ENCODE measurements at places on chromosomes 2 and 18. TPM values are rescaled to one million over a fixed set of nuclear protein-coding genes. Genes with fewer than 3 reads are reported as not detected.

GRCh38 chr2:160942476-160943142 lies 217.6 kb upstream of the TANK start:
- no peak for DNase-seq

DNA sequence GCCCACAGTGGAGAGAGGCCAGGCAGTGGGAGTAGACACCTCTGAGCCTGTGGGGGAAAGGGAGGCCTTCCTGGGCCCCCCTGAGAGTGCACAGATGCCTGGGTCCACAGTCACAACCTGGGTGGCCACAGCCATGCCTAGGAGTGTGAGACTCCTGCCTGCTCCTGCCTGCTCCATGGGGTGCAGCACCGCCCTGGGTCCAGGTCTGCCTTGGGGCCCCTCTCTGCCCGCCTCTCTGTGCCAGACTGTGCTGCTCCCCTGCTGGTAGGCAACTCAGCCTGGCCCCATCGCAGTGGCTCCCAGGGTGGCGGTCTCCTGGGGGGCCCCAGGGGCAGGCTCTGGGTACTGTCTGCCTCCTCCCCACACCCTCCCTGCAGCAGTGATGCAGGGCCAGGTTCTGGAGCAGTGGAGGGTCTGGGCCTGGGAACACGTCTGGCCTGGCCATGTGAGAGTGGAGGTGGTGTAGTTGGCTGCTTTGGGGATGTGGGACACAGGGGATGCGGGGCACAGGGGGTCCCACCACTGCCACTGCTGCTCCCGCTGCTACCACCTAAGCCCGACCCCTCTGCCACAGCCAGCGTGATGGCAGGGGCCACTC lies 60.1 kb upstream of the DLX2 start:
- no peak for DNase-seq

GRCh38 chr2:197850882-197851450 lies 46.6 kb downstream of the PLCL1 start:
- no peak for DNase-seq

DNA sequence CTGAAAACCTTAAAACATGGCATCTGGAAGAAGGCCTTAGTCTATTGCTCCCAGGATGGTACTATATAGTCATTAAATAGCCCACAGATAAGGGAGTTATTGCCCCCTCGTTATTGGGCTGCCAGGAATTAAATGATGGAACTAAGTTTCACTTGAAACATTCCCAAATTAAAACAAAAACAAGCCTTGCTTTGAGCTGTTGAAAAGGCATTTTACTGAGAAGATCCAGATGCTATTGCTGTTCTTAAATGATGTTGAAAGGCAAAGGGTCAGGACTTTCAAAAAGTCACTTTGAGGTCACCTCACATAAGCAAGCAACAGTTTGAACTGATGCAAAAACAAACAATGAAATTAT lies 2.0 kb upstream of the AMMECR1L start:
- DNase-seq = no peak

- no peak for DNase-seq
Observed at GRCh38 chr2:233041722-233042323, 9.4 kb downstream of the NEU2 start.

DNA sequence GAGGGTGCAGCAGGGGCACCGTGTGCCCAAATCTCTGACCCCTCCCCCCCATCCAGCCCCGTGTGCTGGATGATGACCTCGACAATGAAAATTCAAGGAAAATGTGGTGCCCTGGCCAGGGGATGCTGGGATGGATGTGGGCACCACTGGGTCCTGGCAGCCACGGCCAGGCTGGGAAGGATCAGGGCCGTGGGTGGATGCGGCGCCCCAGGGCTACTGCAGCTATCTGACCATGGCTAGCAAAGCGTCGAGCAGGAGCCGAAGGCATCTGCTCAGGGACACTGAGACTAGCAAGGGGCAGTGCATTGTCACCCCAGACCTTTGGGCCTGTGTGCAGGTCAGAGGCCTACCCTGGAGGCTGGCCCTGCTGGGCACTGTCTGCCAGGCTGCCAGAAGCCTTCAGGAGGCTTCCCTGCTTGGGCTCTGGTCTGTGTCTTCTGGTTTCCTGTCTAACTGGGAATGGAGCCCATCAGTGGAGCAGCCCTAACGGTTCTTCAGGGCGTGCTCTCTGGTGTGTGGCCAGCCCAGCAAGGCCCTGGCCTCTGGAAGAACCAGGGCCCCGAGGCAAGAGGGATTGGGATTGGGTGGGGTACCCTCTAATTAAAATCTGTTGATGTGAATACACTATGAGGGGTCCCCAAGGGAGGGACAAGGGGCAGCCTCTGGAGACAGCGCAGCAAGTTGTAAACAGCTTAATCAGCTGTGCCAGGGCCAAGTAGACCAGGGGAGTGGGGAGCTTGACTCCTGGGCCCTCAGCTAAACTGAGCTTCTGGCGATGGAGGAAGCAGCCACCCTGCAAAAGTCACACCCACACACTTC lies 98.0 kb downstream of the STPG4 start:
- no peak for DNase-seq

DNA sequence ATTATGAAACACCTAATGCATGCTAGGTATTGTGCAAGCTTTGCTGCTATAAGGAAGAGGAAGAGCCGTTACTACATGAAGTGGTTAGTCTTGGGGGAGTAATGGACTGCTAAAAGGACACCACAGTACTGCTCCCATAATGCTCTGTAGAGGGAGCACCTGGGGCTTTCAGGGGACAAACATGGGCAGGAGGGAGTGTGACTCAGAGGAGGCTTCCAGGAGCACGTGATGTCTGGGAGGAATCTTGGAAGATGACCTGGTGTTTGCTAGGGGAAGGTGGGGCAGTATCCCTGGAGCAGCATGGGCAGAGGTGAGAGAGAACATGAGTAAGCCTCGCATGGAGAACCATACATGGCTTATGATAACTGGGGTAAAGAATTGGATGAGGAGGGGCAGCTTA lies 18.8 kb downstream of the MAPK4 start:
- DNase-seq = no peak

DNA sequence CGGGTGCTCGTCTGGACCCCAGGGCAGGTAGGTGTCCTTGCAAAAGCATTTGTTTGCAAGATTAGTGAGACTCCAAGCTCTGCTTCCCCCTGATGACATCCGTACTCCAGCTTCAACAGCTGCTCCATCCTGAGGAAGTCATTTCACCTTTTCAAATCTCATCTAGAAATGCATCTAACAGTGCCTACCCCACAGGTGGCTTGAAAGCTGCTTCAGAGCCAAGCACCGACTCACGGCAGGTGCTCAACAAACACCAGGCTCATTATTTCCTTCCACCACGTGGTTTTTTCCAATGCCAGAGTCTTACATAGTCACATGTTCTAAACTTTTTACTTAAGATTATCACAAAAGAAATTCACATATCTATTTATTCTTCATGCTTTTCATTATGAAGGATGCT lies 31.9 kb downstream of the CNGA3 start:
- no peak for DNase-seq

- no peak for DNase-seq
Observed at GRCh38 chr2:9140645-9141044, 66.0 kb upstream of the ASAP2 start.

- DNase-seq = no peak
Observed at GRCh38 chr2:208268156-208268952, 2.3 kb downstream of the PIKFYVE start.

GRCh38 chr2:185628985-185629384 lies 109.6 kb upstream of the FSIP2 start:
- DNase-seq = no peak

- no peak for DNase-seq
Observed at GRCh38 chr2:40276076-40276475, 175.8 kb downstream of the SLC8A1 start.

DNA sequence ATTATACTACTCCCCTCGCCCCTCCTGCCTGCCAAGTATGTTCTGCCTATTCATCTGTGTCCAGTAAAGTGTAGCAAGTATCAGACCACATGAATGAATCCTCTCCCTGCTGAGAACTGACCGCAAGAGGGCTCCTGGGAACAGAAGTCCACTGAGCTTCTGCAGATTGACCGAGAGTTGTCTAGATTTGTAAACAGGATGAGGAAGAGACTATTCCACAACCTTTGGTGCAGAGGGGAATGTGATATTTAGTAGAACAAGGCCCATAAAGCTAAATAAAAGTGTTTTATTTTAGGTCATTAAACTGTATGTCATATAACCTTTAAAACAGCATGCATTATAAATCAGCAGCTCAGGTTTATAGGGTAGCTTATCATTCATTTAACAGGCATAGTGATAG lies 377.0 kb downstream of the DCC start:
- DNase-seq = no peak

- DNase-seq = no peak
Observed at GRCh38 chr2:240993446-240994170, 4.8 kb upstream of the SNED1 start.

DNA sequence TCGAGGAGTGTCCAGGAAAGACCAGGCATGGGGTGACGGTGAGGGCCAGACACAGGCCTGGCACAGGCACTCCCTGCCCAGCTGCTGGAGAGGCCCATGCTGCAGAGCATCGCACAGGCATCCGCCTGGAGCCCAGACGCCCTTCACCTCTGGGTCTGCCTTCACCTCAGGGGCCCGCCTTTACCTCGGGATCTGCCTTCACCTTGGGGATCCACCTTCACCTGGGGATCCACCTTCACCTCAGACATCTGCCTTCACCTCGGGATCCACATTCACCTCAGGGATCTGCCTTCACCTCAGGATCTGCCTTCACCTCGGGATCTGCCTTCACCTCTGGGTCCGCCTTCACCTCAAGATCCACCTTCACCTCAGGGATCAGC lies 7.7 kb downstream of the KIF1A start:
- no peak for DNase-seq

- peak; percentile 32 for DNase-seq
Observed at GRCh38 chr2:42342061-42342794, 18.8 kb downstream of the COX7A2L start.

Gene PHLPP1
- 32.8 TPM for total RNA-seq

Gene SERPINB12
- total RNA-seq = not detected

Gene CFAP65
- 1.3 TPM for total RNA-seq

Gene SALL3
- total RNA-seq = not detected

Gene SPTBN1
- total RNA-seq = 687 TPM

Gene EML6
- 1.1 TPM for total RNA-seq

Gene TBR1
- 0.07 TPM for total RNA-seq
